Uterus (tissue), 4 donors: ENCODE measurements at places on chromosomes 5 and 9. TPM values are rescaled to one million over a fixed set of nuclear protein-coding genes. Genes with fewer than 3 reads are reported as not detected.

SLC6A18 gene
- total RNA-seq = not detected

MYOT gene
- 1.0 TPM for total RNA-seq

KLHL3 gene
- total RNA-seq = 21.8 TPM

FOXB2 gene
- not detected for total RNA-seq
